Bladder microvascular endothelial cell (primary cell): ENCODE measurements at places on chromosomes 2 and 18. TPM values are rescaled to one million over a fixed set of nuclear protein-coding genes. Genes with fewer than 3 reads are reported as not detected.

GLI2 gene
- under 0.01 TPM in 1 of 2 replicates, not detected in the other for total RNA-seq

MARCO gene
- total RNA-seq = not detected in 2 replicates

EPHA4 gene
- total RNA-seq = 10.4 and 12.8 TPM in 2 replicates

COL5A2 gene
- 28.2 and 266 TPM in 2 replicates for total RNA-seq

ANKRD29 gene
- 3.8 and 4.9 TPM in 2 replicates for total RNA-seq

SULT1C4 gene
- 7.6 and 82.8 TPM in 2 replicates for total RNA-seq

HYCC2 gene
- 9.4 and 18.9 TPM in 2 replicates for total RNA-seq

CD226 gene
- 0.32 and 1.0 TPM in 2 replicates for total RNA-seq

NXPH2 gene
- total RNA-seq = not detected in 2 replicates

TP53I3 gene
- 46.4 and 120 TPM in 2 replicates for total RNA-seq

UBXN4 gene
- total RNA-seq = 43.2 and 86.5 TPM in 2 replicates

PECR gene
- total RNA-seq = 6.5 and 19.9 TPM in 2 replicates

LBX2 gene
- 1.3 and 1.9 TPM in 2 replicates for total RNA-seq

TNFRSF11A gene
- total RNA-seq = 4.4 and 21.5 TPM in 2 replicates

REG1B gene
- not detected in 2 replicates for total RNA-seq

CCDC138 gene
- total RNA-seq = 5.2 and 6.6 TPM in 2 replicates

FRZB gene
- under 0.01 and 0.13 TPM in 2 replicates for total RNA-seq

RGPD6 gene
- 25.9 and 55.1 TPM in 2 replicates for total RNA-seq

STPG4 gene
- total RNA-seq = 0.16 and 0.31 TPM in 2 replicates

BBS5 gene
- total RNA-seq = 1.6 and 3.6 TPM in 2 replicates

KLHL41 gene
- total RNA-seq = under 0.01 and 0.13 TPM in 2 replicates

TNFAIP6 gene
- total RNA-seq = 0.13 TPM in 1 of 2 replicates, not detected in the other

CLEC4F gene
- 0.13 and 0.16 TPM in 2 replicates for total RNA-seq

PLEKHH2 gene
- under 0.01 and 0.25 TPM in 2 replicates for total RNA-seq
